ENCODE measurements at places on chromosomes 7 and 10. TPM values are rescaled to one million over a fixed set of nuclear protein-coding genes. Genes with fewer than 3 reads are reported as not detected.

Gene ACSM6
- total RNA-seq, result not detected

Gene SUN3
- not detected for total RNA-seq

Gene NXPH1
- not detected for total RNA-seq

Gene TUBAL3
- total RNA-seq, result not detected
